ENCODE measurements at places on chromosomes 12 and 14. TPM values are rescaled to one million over a fixed set of nuclear protein-coding genes. Genes with fewer than 3 reads are reported as not detected.
A peak's percentile ranks its signal among the peaks of the same experiment; 100 is the strongest.

Gene TDRD9
- not detected for total RNA-seq

DNA sequence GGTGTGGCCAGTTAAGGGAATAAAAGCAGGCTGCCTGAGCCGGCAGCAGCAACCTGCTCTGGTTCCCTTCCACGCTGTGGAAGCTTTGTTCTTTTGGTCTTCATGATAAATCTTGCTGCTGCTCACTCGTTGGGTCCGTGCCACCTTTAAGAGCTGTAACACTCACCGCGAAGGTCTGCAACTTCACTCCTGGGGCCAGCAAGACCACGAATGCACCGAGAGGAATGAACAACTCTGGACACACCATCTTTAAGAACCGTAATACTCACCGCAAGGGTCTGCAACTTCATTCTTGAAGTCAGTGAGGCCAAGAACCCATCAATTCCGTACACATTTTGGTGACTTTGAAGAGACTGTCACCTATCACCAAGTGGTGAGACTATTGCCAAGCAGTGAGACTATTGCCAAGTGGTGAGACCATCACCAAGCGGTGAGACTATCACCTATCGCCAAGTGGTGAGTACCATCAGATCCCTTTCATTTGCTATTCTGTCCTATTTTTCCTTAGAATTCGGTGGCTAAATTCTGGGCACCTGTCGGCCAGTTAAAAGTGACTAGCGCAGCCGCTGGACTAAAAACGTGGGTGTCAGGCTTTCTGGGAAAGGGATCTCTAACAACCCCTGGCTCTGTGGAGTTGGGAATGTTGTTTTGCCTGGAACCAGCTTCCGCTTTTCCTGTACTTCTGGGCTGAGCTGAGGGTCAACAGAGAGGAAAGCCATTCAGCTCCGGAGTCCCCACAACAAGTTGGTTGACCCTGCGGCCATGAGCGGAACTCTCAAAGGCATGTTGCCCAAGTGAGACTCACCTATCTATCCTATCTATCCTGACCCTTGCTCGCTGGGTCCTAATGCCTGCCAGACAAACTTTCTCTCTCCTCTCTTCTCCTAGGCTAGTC, at the start of gene DHRS2:
TSS of gene DHRS2 (plus strand) at position 48 of the 895 bp plus-strand sequence. CDS start 2,501 bp downstream, outside the sequence.
- H3K4me3 ChIP-seq: no peak within 1 kb of the TSS
- H3K27me3 ChIP-seq: no peaks in the 10 kb centered on the region
- H3K4me1 ChIP-seq: peaks cover 5% of the 10 kb centered on the region
- no peaks in the 10 kb centered on the region for H3K36me3 ChIP-seq

DNA sequence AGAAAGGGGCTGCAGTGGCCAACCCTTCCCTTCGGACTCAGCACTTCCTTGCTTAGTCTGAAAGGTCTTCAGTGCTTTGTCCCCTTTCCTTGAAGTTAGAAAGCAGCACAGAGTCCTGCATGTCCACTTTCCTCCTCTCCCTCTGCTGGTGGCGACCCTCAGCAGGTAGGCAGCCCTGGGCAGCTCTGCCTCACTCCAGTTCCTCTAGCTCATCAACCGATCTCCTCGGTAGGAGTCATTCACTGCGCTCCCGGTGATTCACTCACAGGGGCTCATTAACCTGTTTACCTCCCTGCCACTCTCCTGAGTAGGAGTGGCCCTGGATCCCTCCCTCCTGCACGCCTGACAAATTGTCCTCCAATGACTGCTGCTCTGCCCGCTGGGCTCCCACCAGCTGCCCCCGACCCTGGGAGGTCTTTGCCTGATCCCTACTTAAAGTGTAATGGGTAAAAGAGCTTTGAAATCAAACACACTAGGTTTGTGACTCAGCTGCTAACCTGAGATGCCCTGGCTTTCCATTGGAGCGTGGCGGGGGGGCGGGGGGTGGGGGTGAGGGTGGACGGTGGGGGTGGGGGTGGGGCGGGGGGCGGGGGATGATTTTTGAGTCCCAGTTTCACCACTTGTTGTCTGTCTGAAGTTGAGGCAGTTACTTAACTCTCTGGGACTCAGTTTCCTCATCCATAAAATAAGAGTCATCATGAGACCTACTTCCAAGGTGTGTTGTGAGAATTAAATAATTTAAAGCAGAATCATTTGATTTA, 4.2 kb downstream of the SCNN1A start:
- no peaks in the 10 kb centered on the region for H3K36me3 ChIP-seq
- DNase-seq: no peak
- H3K4me1 ChIP-seq: peaks cover 23% of the 10 kb centered on the region
- peak overlapping the region; percentile 61 for H3K27ac ChIP-seq
- no peaks in the 10 kb centered on the region for H3K27me3 ChIP-seq
- no peak overlapping the region for H3K4me3 ChIP-seq

Gene ACVRL1
- total RNA-seq: not detected

Gene ADAMTS20
- total RNA-seq: not detected

GRCh38 chr12:34333337-34333736, 311.0 kb downstream of the ALG10 start:
- H3K4me3 ChIP-seq: no peak overlapping the region
- no peaks in the 10 kb centered on the region for H3K27me3 ChIP-seq
- no peaks in the 10 kb centered on the region for H3K36me3 ChIP-seq
- no peaks in the 10 kb centered on the region for H3K4me1 ChIP-seq
- DNase-seq: no peak

GRCh38 chr14:100988956-100989355, 85.4 kb upstream of the RTL1 start:
- no peak overlapping the region for H3K27ac ChIP-seq
- H3K4me1 ChIP-seq: no peaks in the 10 kb centered on the region
- H3K36me3 ChIP-seq: no peaks in the 10 kb centered on the region
- no peak for DNase-seq
- no peak overlapping the region for H3K4me3 ChIP-seq

GRCh38 chr12:124264089-124264795, 30.7 kb upstream of the RFLNA start:
- peaks cover 8% of the 10 kb centered on the region for H3K27me3 ChIP-seq
- no peak overlapping the region for H3K27ac ChIP-seq
- DNase-seq: no peak
- no peaks in the 10 kb centered on the region for H3K4me1 ChIP-seq
- no peaks in the 10 kb centered on the region for H3K36me3 ChIP-seq
- H3K4me3 ChIP-seq: no peak overlapping the region

Gene FZD10
- total RNA-seq: not detected

DNA sequence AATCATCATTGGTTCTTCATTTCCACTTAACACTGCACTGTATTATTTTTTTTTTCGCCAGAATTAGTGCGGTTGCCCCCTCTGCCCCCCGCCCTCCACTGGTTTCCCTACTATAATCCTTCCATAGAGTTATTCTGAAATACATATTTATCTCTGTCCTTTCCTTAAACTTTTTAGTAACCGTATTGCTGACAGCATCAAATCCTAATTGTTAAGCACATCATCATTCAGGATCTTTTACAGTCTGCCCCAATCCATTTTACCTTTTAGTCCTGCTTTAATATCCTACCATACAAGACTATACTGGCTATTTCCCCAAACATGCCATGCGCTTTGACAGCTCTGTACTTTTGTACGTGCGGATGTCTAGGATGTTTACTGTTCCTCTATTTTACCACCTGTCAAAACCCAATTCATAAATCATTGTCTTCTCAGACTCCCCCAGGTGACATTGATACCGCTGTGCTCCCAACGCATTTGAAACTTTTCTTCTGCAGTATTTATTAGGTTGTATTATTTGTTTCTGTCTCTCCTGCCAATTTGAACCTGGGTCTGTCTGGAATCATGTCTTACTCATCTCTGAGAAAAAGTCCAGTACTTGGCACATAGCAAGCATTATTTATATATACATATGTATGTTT, 1.0 kb downstream of the FGFR1OP2 start:
- peak overlapping the region; percentile 96 for H3K4me3 ChIP-seq
- H3K4me1 ChIP-seq: peaks cover 82% of the 10 kb centered on the region
- peak overlapping the region; percentile 91 for H3K27ac ChIP-seq
- peaks cover 22% of the 10 kb centered on the region for H3K36me3 ChIP-seq
- no peaks in the 10 kb centered on the region for H3K27me3 ChIP-seq

DNA sequence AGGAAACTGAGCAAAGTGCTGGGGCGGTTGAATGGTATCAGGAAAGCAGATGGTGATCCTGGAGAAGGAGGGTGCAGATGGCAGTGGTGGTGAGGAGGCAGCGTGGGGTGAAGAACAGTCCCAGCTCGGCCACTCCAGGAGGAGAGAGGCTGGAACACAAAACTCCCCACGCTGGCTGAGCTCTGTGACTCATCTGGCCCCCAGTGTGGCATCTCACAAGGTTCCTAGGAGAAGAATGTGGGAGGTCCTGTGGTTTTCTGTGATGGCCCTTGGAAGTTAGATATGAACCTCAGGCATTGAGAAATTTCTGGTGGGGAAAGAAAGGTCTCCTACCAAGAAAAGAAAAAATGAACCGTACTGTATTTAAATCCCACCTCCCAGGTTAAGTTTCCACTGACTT, 8.0 kb upstream of the NRXN3 start:
- H3K27ac ChIP-seq: no peak overlapping the region
- no peaks in the 10 kb centered on the region for H3K4me1 ChIP-seq
- no peak overlapping the region for H3K4me3 ChIP-seq
- H3K27me3 ChIP-seq: peaks cover 2% of the 10 kb centered on the region
- H3K36me3 ChIP-seq: no peaks in the 10 kb centered on the region

DNA sequence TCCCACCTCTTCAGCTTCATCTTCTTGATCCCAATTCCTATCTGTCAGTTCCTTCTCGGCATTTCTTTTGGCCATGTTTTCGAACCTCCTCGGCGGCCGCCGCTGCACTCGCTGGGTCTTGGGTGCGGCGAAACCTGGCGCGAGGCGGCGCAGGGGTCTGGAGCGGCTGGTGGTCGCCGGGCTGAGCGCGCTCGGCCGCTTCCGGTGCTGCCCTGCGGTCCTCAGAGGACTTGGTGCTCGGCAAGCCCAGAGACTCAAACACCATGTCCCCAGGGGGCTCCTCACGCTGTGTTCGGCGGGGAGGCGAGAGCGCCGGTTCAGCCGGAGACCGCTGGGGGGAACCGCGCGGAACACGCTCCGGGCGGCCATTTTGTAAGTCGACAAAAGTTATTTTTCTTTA, 51.8 kb downstream of the PPP1R36 start:
- H3K4me3 ChIP-seq: no peak overlapping the region
- H3K36me3 ChIP-seq: no peaks in the 10 kb centered on the region
- no peaks in the 10 kb centered on the region for H3K4me1 ChIP-seq
- DNase-seq: no peak
- peaks cover 13% of the 10 kb centered on the region for H3K27me3 ChIP-seq

DNA sequence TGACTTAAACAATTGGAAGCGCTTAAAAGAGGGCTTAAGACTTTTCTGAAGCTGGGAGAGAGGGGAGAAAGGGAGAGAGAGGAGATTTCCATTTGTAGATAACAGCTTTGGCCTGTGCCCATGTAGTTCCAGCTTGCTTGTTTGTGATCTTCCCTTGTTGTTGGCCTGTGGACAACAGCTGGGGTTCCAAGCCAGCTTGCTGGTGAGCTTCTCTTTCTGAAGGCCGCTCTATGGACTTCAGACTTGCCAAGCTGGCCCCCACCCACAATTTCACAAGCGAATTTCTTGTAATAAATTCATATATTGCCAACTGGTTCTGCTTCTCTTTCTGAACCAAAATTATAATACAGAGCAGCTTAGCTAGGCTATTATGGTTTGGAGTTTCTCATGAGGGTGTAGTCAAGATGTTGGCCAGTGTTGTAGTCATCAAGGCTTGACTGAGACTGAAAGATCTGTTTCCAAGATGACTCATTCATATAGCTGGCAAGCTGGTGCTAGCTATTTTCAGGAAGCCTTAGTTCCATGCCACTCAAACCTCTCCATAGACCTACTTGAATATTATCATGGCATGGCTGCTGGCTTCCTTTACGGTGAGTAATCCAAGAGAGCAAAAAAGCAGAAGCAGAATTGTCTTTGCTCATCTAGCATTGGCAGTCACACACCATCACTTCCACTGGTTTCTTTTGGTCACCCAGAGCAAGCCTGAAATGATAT, 89.4 kb downstream of the ATP23 start:
- no peaks in the 10 kb centered on the region for H3K4me1 ChIP-seq
- H3K27me3 ChIP-seq: no peaks in the 10 kb centered on the region
- no peaks in the 10 kb centered on the region for H3K36me3 ChIP-seq
- H3K4me3 ChIP-seq: no peak overlapping the region
- no peak overlapping the region for H3K27ac ChIP-seq

DNA sequence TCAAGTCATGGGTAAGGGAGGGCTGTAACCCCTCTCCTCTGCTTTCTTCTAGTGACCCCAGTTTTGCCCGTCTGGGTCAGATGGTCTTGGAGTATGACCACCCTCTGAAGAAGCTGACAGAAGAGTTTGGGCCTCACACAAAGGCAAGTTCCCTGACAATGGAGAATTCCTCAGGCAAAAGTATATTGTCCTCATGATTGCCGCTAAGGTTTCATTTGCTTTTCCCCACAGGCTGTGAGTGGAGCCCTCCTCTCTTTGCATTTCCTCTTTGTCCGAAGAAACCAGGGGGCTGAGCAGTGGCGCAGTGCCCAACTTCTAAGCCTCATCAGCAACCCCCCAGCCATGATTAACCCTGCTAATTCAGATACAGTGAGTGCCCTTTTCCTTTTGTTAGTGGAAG, 12.1 kb downstream of the NCKAP1L start:
- H3K4me1 ChIP-seq: peaks cover 4% of the 10 kb centered on the region
- H3K36me3 ChIP-seq: peaks cover 31% of the 10 kb centered on the region
- no peak for DNase-seq

GRCh38 chr14:75515629-75515996, 6.7 kb upstream of the BATF start:
- peaks cover 50% of the 10 kb centered on the region for H3K4me1 ChIP-seq
- H3K27ac ChIP-seq: peak overlapping the region; percentile 47
- peak overlapping the region; percentile 44 for H3K4me3 ChIP-seq
- no peaks in the 10 kb centered on the region for H3K27me3 ChIP-seq
- DNase-seq: no peak

Gene PLD4
- total RNA-seq: 0.10 TPM

DNA sequence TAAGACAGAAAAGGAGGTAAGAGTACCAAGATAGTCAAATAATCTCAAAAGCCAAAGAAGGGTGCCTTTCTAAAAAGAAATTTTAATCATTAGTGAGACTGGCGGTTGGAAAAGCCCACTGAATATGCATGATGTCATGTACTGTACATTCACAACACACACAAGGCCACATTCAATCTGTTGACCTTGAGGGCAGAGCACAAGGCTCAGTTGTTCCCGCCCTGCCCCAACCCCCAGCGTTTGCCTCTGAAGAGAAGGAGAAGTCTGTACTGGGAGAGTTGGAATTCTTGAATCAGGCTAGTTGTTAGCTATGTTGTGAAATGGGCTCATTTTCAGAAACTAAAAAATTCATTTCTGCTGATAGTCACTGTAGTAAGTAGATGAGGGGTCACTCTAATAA, 50.2 kb upstream of the NID2 start:
- no peaks in the 10 kb centered on the region for H3K36me3 ChIP-seq
- H3K4me3 ChIP-seq: no peak overlapping the region
- H3K4me1 ChIP-seq: no peaks in the 10 kb centered on the region
- DNase-seq: no peak
- H3K27ac ChIP-seq: no peak overlapping the region

DNA sequence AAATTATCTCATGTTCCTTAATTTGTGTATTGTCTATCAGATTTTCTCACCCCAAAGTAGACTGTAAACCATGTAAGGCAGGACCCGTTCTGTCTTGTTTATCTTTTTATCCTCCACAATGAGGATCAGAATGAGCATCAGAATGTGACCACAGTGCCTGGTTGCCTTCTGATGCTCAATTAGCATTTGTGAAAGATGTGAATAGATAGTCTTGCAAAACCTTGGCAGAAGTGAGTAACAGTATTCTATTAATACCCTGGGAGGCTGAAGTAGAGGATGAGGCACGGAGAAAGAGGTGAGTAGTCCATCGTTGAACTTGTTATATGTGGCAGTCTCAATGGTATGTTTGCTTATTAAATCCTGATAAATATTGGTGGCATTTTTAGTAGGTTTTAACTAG, 781.4 kb downstream of the NRXN3 start:
- no peak overlapping the region for H3K27ac ChIP-seq
- H3K27me3 ChIP-seq: no peaks in the 10 kb centered on the region
- no peak for DNase-seq
- no peaks in the 10 kb centered on the region for H3K36me3 ChIP-seq
- H3K4me3 ChIP-seq: no peak overlapping the region
